CD8-positive, alpha-beta memory T cell (primary cell): ENCODE measurements at places on chromosomes 4 and X. TPM values are rescaled to one million over a fixed set of nuclear protein-coding genes. Genes with fewer than 3 reads are reported as not detected.

The NXF2 gene
- not detected for polyA plus RNA-seq

DNA sequence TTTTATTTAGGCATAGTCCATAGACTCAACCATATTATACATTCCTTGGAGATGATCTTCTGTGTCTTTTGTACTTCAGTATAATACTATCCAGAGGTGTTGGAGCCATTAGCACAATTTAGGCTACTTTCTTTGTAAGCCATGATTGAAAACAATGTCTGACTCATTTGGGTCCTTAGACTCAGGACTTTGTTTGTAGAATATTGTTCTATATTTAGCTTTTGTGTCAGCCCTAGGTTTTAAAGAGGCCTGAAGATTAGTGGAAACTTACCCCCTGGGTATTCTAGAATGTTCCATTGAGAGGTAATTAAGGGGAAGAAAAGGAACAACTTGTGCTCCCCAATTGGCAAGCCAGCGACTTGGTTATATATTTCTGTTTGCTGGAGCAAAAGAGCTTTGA lies 145.2 kb upstream of the SCML1 start:
- H3K36me3 ChIP-seq = no peaks in the 10 kb centered on the region
- DNase-seq = no peak

GRCh38 chr4:39096847-39097246 lies 34.8 kb downstream of the KLHL5 start:
- no peaks in the 10 kb centered on the region for H3K27me3 ChIP-seq
- H3K4me1 ChIP-seq = no peaks in the 10 kb centered on the region
- no peak overlapping the region for H3K27ac ChIP-seq
- no peak overlapping the region for H3K4me3 ChIP-seq

GRCh38 chrX:13845721-13846378 lies 29.0 kb upstream of the GPM6B start:
- H3K36me3 ChIP-seq = no peaks in the 10 kb centered on the region
- H3K4me1 ChIP-seq = no peaks in the 10 kb centered on the region
- H3K4me3 ChIP-seq = no peak overlapping the region
- no peaks in the 10 kb centered on the region for H3K27me3 ChIP-seq

The TMEM154 gene
- 35.1 TPM for polyA plus RNA-seq

GRCh38 chrX:100048156-100048555 lies 361.9 kb downstream of the PCDH19 start:
- H3K36me3 ChIP-seq = no peaks in the 10 kb centered on the region
- H3K4me1 ChIP-seq = no peaks in the 10 kb centered on the region
- DNase-seq = no peak
- H3K27me3 ChIP-seq = no peaks in the 10 kb centered on the region
- H3K4me3 ChIP-seq = no peak overlapping the region
- H3K27ac ChIP-seq = no peak overlapping the region

The AMMECR1 gene
- polyA plus RNA-seq = 8.0 TPM
